Calu3 (cell line): ENCODE measurements at places on chromosomes 1 and 21. TPM values are rescaled to one million over a fixed set of nuclear protein-coding genes. Genes with fewer than 3 reads are reported as not detected.

The SGIP1 gene
- total RNA-seq = not detected in 2 replicates

The ARID4B gene
- 46.3 and 56.6 TPM in 2 replicates for total RNA-seq

- no peaks in the 10 kb centered on the region for H3K27me3 ChIP-seq
- no peaks in the 10 kb centered on the region for H3K36me3 ChIP-seq
- H3K27ac ChIP-seq = no peak overlapping the region
- no peaks in the 10 kb centered on the region for H3K4me1 ChIP-seq
- H3K4me3 ChIP-seq = no peak overlapping the region
- no peak for DNase-seq
These were observed 141.8 kb upstream of the AJAP1 start for GRCh38 chr1:4512636-4513035.

GRCh38 chr1:173749137-173749536 lies 34.4 kb downstream of the KLHL20 start:
- no peak overlapping the region for H3K4me3 ChIP-seq
- no peaks in the 10 kb centered on the region for H3K4me1 ChIP-seq
- DNase-seq = no peak
